Ascending aorta (tissue), 2 donors: ENCODE measurements at places on chromosomes 5 and 9. TPM values are rescaled to one million over a fixed set of nuclear protein-coding genes. Genes with fewer than 3 reads are reported as not detected.

DNA sequence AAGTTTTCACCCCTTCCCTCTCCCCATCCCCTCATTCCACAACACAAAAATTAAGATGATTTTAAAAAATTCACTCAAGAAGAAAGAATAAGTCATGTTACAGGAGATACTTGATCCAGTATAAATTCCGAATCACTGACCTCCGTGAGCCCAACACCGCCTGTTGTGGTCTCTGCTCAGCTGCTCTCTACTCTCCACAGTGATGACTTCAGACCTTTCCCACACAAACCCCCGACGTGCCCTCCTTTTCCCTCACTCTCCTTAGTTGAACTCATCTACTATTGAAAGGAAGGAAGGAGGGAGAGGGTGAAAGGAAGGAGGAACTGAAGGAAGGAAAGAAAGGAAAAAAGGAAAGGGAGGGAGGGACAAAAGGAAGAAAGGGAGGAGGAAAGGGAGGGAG lies 55.1 kb downstream of the ZNF354C start:
- H3K36me3 ChIP-seq, result peaks cover 14% of the 10 kb centered on the region
- DNase-seq, result no peak
- no peak overlapping the region for H3K27ac ChIP-seq
- H3K27me3 ChIP-seq, result no peaks in the 10 kb centered on the region

C5orf58 gene
- not detected for total RNA-seq

DOK3 gene
- total RNA-seq, result 0.32 TPM

GRCh38 chr5:96339862-96340261 lies 93.2 kb downstream of the PCSK1 start:
- peaks cover 50% of the 10 kb centered on the region for H3K4me1 ChIP-seq
- H3K36me3 ChIP-seq, result no peaks in the 10 kb centered on the region
- no peak for DNase-seq
- H3K4me3 ChIP-seq, result no peak overlapping the region

PLPP1 gene
- 1,314 TPM for total RNA-seq

LHX3 gene
- not detected for total RNA-seq

DNA sequence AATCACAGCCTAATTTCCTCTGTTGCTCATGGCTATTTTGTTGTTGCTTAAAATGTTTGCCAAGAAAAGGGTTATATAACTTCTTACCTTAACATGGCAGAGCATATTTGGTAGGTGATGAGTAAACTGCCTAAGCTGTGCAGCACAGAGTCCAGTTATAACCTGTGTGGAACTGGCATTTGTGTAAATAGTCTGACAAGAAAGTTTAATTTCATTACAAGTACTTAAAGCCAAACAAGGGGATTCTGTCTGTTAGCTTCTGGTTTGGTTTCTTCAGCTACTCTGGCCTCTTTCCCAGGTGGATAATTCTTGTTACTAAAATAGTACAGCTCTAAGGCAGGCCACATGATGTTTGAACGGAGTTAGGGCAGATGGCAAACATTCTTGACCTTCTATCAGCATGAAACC lies 72.2 kb downstream of the PTCD2 start:
- no peaks in the 10 kb centered on the region for H3K27me3 ChIP-seq
- H3K4me1 ChIP-seq, result no peaks in the 10 kb centered on the region
- no peaks in the 10 kb centered on the region for H3K36me3 ChIP-seq
- no peak overlapping the region for H3K4me3 ChIP-seq

DNA sequence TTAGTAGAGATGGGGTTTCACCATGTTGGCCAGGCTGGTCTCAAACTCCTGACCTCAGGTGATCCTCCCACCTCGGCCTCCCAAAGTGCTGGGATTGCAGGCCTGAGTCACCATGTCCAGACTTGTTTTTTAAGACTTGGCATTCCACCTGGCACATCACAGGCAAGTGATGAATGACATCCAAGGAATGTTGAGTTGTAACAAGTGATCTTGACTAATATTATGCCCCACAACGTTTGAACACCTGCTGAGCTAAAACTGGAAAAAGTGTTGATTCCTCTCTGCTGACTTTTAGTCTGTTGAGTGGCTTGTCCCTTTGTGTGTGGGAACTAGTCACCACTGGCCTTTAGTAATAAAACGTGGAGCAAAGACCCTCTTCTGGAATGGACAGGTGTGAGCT lies 54.6 kb downstream of the SUB1 start:
- peak overlapping the region; percentile 65 for H3K27ac ChIP-seq
- no peaks in the 10 kb centered on the region for H3K36me3 ChIP-seq
- H3K4me3 ChIP-seq, result no peak overlapping the region

BTNL3 gene
- not detected for total RNA-seq

DNA sequence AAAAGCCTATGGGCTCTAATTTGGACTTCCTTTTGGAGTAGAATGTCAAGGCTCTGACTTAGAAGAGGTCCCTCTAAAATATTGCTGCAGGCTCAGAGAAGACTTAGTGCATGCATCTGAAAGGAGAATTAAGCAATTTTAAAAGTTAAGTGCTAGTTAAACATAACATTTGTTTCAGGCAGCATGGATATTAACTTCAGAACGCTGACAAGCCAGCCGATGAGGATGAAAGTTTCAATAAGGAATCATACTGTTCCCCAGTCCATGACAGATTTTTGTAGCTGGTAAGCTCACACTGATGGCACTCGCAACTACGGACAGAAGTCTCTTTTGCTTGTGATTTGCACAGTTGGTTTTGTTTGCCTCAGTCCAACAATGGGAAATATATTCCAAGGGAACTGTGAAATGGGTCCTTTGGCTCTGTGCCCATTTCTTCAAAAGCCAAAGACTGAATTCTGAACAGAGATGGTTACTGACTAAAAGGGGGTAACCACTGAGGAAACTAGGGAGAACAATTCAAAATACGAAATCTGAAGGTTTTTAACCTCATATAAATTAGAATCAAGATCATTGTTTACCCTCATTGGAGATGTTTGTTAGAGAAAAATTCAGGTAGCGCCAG lies 47.6 kb downstream of the DCP2 start:
- no peaks in the 10 kb centered on the region for H3K4me1 ChIP-seq
- H3K4me3 ChIP-seq, result no peak overlapping the region

GRCh38 chr5:149552553-149553160 lies 1.4 kb upstream of the CSNK1A1 start:
- no peak overlapping the region for H3K4me3 ChIP-seq
- peaks cover 4% of the 10 kb centered on the region for H3K36me3 ChIP-seq
- peaks cover 6% of the 10 kb centered on the region for H3K4me1 ChIP-seq
- peak overlapping the region; percentile 95 for H3K27ac ChIP-seq
- DNase-seq, result no peak
- H3K27me3 ChIP-seq, result no peaks in the 10 kb centered on the region

- no peak overlapping the region for H3K27ac ChIP-seq
- no peak for DNase-seq
- H3K36me3 ChIP-seq, result no peaks in the 10 kb centered on the region
- H3K27me3 ChIP-seq, result no peaks in the 10 kb centered on the region
- H3K4me3 ChIP-seq, result no peak overlapping the region
- no peaks in the 10 kb centered on the region for H3K4me1 ChIP-seq
Measured at GRCh38 chr9:81855538-81855937, 72.7 kb upstream of the SPATA31D4 start.

GRCh38 chr5:44747396-44747795 lies 61.4 kb upstream of the MRPS30 start:
- DNase-seq, result no peak
- no peaks in the 10 kb centered on the region for H3K4me1 ChIP-seq
- H3K27ac ChIP-seq, result no peak overlapping the region

- no peak overlapping the region for H3K4me3 ChIP-seq
- H3K36me3 ChIP-seq, result peaks cover 31% of the 10 kb centered on the region
Measured at GRCh38 chr9:137740312-137740711, 121.5 kb downstream of the EHMT1 start.

CTSV gene
- not detected for total RNA-seq

GRCh38 chr5:131536211-131536826 lies 98.7 kb downstream of the RAPGEF6 start:
- H3K4me3 ChIP-seq, result no peak overlapping the region
- no peaks in the 10 kb centered on the region for H3K27me3 ChIP-seq
- DNase-seq, result no peak
- H3K36me3 ChIP-seq, result peaks cover 3% of the 10 kb centered on the region
- no peaks in the 10 kb centered on the region for H3K4me1 ChIP-seq

TTC23L gene
- not detected for total RNA-seq

ELAVL2 gene
- not detected for total RNA-seq

DNA sequence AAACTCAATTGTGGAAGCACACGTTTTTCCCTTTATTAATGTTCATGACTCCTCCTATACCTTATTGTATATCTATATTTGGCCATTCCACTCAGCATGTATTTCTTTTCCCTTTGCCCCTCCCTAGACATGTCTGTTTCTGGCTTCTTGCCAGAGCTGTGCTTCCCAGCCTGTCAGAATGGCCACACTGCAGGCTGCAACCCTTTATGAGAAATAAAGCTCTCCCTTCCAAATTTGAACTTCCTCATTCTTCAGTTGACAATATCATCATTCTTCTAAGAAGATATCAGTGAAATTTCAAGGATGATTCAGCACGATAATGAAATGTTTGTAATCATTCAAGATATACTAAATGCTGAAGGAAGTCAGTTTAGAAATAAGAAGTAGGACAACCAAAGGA lies 107.6 kb upstream of the PRSS3 start:
- no peaks in the 10 kb centered on the region for H3K36me3 ChIP-seq
- no peak overlapping the region for H3K27ac ChIP-seq
- no peaks in the 10 kb centered on the region for H3K27me3 ChIP-seq
- no peak for DNase-seq

GRCh38 chr5:163888366-163888765 lies 382.9 kb downstream of the MAT2B start:
- no peak overlapping the region for H3K4me3 ChIP-seq
- no peaks in the 10 kb centered on the region for H3K36me3 ChIP-seq
- no peak for DNase-seq
- no peaks in the 10 kb centered on the region for H3K27me3 ChIP-seq
- H3K4me1 ChIP-seq, result no peaks in the 10 kb centered on the region

GRCh38 chr9:26296910-26297572 lies 595.6 kb downstream of the CAAP1 start:
- no peaks in the 10 kb centered on the region for H3K27me3 ChIP-seq
- no peak overlapping the region for H3K27ac ChIP-seq
- no peaks in the 10 kb centered on the region for H3K36me3 ChIP-seq
- DNase-seq, result no peak
- no peaks in the 10 kb centered on the region for H3K4me1 ChIP-seq

RRAGA gene
- total RNA-seq, result 57.3 TPM

GRCh38 chr9:110828264-110828663 lies 159.7 kb downstream of the MUSK start:
- no peak overlapping the region for H3K4me3 ChIP-seq
- no peaks in the 10 kb centered on the region for H3K4me1 ChIP-seq
- H3K27ac ChIP-seq, result peak overlapping the region; percentile 58
- no peaks in the 10 kb centered on the region for H3K27me3 ChIP-seq
- no peaks in the 10 kb centered on the region for H3K36me3 ChIP-seq
- DNase-seq, result peak; percentile 29

DNA sequence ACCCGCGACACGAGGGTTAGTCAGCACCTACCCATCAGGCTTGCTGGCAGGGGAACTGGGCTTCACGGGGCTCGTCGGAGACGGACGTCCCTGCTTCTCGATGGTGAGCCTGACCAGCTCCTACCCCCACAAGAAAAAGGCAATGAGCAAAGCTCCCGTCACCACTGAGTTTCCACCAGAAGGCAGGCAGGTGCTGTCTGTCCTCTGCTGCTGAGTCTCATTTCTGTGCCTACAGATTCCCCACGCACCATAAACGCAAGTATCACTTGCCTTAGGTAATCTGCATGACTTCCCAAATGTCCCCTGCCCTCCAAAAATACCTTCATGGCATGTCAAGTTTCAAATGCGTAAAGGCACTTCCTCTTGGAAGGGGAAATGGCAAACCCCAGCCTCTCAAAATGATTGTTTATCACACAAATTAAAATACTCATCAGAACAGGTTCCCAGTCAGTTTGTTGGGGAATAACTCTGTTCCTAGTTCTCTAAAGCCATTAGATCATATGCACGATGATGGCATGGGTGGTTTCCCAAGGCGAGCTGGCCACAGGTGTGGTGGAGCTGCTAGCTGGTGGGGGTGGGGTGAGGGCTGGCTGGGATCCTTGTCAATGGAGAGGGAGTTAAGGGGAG lies 85.0 kb downstream of the PRRT1B start:
- H3K36me3 ChIP-seq, result peaks cover 21% of the 10 kb centered on the region
- H3K4me3 ChIP-seq, result no peak overlapping the region
- H3K4me1 ChIP-seq, result no peaks in the 10 kb centered on the region
- DNase-seq, result no peak

GRCh38 chr5:75324791-75325190 lies 12.2 kb upstream of the HMGCR start:
- no peaks in the 10 kb centered on the region for H3K36me3 ChIP-seq
- H3K27me3 ChIP-seq, result no peaks in the 10 kb centered on the region
- H3K4me3 ChIP-seq, result no peak overlapping the region
- no peak for DNase-seq
- no peak overlapping the region for H3K27ac ChIP-seq

BTNL9 gene
- total RNA-seq, result 105 TPM

- H3K27me3 ChIP-seq, result no peaks in the 10 kb centered on the region
- DNase-seq, result peak; percentile 75
- peaks cover 13% of the 10 kb centered on the region for H3K4me1 ChIP-seq
Measured at GRCh38 chr5:64165500-64166200, at the start of gene RNF180. TSS of gene RNF180 (plus strand) at chr5:64165843. CDS start at chr5:64200808, 34,965 bp downstream.

GRCh38 chr5:129766798-129767197 lies 18.9 kb downstream of the MINAR2 start:
- no peak for DNase-seq
- no peak overlapping the region for H3K27ac ChIP-seq

TAL2 gene
- not detected for total RNA-seq

GRCh38 chr5:104186100-104186499 lies 623.5 kb upstream of the NUDT12 start:
- H3K4me1 ChIP-seq, result no peaks in the 10 kb centered on the region
- no peak overlapping the region for H3K4me3 ChIP-seq
- H3K36me3 ChIP-seq, result no peaks in the 10 kb centered on the region
- DNase-seq, result no peak
- no peaks in the 10 kb centered on the region for H3K27me3 ChIP-seq

- no peak overlapping the region for H3K4me3 ChIP-seq
- peak; percentile 93 for DNase-seq
- H3K27me3 ChIP-seq, result no peaks in the 10 kb centered on the region
- H3K27ac ChIP-seq, result peak overlapping the region; percentile 69
- H3K36me3 ChIP-seq, result no peaks in the 10 kb centered on the region
Measured at GRCh38 chr9:127021664-127022363, 100.6 kb downstream of the ANGPTL2 start.

GRCh38 chr9:129656795-129657390 lies 8.6 kb upstream of the PRRX2 start:
- no peaks in the 10 kb centered on the region for H3K4me1 ChIP-seq
- no peak overlapping the region for H3K27ac ChIP-seq
- H3K4me3 ChIP-seq, result no peak overlapping the region
- no peaks in the 10 kb centered on the region for H3K36me3 ChIP-seq
- H3K27me3 ChIP-seq, result no peaks in the 10 kb centered on the region

IL9 gene
- not detected for total RNA-seq
